Thoracic aorta (tissue), 2 donors: ENCODE measurements at places on chromosomes 5 and 9.

DNA sequence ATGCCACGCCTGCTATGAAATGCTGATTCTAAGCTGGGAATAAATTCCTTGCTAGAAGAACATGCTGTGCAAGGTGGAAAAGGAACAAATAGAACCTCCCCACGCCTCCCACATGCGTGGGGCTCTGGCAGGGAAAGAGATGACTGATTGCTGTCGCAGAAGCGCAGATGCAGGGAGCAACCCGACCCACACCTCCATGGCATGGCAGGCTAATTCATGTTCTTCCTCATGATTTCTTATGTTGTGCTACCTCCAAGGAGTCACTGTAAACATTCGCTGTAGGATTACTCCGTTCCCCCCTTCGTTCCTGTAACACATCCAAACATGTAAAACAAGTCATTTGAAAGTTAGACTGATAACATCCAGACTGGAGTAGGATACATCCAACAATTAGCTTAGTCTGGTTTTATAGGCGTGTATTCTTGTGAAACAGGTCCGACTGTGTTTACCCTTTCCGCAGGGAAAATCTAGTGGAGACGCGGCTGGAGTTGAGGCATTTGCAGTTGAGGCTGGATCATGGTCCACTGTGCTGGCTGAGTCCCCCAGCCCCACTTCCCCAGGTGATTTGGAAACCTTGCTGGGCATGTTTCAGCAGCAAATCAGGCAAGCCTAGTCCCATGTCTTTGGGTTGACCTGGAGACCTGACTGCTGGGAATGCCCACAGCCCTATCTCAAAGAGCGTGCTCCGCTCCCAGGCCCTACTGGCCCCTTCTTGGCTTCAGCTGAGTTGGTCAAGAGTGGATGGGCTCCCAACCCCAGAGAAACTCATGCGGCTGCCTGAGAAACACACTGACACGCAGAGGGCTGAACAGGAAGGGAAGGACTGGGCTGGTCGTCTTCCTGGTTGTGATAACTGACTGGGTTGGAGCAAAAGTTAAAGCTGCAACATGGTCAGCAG, 24.8 kb upstream of the ANKRD33B start:
- no peak for DNase-seq

GRCh38 chr9:19101203-19101602, 1.5 kb downstream of the HAUS6 start:
- no peak for DNase-seq

DNA sequence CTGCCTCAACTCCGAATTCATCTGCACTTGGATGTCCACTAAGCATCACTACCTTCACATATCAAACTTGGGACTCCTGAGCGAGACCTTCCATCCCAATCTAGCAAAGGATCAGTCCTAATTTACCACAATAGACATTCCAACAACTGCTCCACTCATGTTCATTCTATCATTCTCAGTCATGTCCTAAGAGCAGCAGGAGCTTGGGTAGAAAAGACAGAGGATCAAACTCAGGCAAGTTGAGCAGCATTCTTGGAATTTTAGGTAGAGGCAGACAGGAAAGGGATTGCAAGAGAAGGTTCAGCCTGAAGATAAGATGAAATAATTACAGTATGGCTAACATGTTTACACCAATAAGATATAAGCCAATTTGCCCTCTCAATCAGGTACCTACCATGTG, 51.7 kb downstream of the AUH start:
- DNase-seq: no peak

DNA sequence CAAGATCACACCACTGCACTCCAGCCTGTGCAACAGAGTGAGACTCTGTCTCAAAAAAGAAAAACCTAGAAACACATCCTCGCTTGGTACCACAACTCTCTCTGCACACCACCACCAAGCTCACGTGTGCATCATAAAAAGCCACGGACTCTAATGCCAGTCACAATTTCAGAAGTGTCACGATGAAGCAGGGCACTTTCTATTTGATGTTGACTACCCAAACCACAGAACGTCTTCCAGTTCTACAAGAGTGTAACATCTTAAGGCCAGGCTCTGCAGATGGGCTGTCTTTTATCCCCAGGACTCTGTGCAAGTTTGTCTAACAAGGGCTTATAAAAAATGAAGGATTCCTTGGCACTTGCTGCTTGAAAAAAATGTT, 22.9 kb downstream of the GFPT2 start:
- no peak for DNase-seq

GRCh38 chr5:67363963-67364362, 167.4 kb upstream of the CD180 start:
- no peak for DNase-seq

DNA sequence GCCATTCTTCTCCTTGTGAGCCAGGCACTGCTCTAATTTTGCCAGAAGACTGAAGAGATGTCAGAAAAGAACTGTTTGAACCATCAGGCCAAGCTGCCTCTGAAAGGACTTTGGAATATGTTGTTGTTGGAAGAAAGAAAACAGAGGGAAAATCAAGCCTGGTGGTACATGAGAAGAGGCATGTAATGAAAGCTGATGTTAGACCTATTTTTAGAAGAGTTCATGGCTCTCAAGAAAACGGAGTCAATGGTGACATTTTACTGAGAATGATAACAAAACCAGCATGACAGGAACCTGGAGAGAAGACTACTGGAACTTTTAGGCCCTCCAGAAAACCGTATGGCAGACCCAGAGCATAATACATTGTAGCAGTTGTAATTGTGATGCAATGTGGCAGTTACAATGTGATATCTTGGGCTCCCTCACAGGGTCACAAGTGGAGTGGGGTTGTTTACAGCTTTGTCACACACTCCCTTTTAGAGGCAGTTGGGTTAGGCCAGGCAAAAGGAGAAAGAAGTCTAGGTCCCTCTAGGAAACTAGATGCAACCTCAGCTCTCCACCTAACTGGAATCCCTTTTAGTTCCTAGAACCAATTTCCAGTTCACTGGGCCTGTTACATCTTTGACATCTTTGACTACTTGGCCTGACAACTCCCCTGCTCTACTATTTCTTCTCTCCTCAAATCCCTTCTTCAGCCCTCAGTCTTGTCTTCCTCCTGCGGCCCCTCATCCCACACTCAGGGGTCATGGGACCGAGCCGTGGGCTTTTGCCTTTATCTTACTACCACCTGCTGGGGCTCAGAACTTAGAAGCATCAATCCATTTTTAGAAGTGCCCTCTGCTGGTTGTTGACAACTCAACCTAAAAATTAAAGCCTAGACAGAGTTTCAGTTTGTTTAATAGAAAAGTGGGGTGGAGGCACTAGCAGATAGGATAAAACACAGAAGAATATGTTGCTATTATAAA, 61.2 kb upstream of the JAK2 start:
- no peak for DNase-seq

- DNase-seq: no peak
These were observed 229.5 kb upstream of the NMUR2 start for GRCh38 chr5:152634586-152634985.

- DNase-seq: no peak
These were observed 259.6 kb downstream of the IRX2 start for GRCh38 chr5:2491846-2492245.

- DNase-seq: no peak
These were observed 78.4 kb downstream of the NDFIP1 start for GRCh38 chr5:142186857-142187594.

DNA sequence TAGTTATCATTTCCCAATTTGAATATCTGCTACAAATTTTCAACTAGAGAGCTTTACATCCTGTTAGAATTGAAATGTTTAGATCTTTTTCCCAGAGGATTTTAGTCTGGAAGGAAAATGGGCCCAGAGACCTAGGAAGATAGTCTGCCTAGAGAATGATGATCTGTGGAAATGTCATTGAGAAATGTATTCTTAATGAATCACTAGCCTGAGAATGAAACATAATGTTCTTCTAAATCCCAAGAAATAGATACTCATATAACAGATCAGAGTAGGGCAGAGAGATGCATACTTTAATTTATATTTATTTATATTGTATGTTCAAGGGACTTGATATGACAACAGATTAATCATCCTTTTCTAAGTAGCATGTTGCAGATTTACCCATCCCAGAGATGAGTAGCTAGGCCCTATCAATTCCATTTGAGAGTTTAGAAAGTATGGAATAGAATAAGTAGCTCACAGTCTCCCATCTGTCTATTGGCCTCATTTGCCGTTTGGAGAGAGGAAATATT, 25.1 kb upstream of the SLC44A1 start:
- DNase-seq: no peak

DNA sequence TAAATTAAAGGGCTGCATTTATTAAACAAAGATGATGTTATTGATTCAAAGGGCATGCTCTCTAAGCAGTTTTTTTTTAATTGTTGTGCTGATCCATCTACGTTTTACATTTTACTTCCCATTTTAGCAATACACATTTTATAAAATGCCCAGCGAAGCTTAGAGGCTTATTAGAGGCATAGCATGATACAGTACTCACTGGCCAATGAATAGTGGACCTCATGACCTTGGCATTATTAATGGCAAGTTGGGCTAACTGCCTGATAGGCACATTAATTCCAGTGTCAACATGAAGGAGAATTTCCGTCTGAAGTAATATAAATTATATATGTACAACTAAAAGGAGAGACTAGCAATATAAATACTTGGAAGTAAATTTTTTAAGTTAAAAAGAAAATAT, 837.2 kb downstream of the EFNA5 start:
- no peak for DNase-seq
